ENCODE measurements at places on chromosomes 12 and 14.

- DNase-seq = no peak
Measured at GRCh38 chr12:108289350-108290161, 49.6 kb downstream of the CMKLR1 start.

DNA sequence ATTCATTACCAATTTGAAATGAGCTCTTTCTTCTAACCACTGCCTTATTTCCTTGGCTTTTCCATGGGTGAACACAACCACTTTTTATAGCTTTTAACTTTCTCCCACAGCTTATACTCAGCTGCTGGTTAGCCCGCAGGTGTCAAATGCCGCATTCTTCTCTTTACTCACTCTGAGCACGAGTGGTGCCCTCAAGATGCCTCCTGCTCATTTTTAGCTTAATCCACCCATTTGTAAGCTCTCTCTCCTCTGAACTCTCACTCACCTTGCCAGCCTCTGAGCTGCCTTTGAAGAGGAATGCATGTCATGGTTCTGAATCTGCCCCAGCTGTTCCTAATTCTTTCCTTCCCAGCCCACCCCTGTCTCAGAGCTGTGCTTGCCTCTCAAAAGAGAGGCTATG lies 449.4 kb upstream of the PRICKLE1 start:
- no peak for DNase-seq

- no peak for DNase-seq
Measured at GRCh38 chr12:84732828-84733340, 179.7 kb downstream of the SLC6A15 start.

GRCh38 chr12:2752676-2753371 lies 41.9 kb upstream of the FKBP4 start:
- DNase-seq = peak; percentile 59

GRCh38 chr14:77221241-77221871 lies 39.8 kb downstream of the TMEM63C start:
- DNase-seq = no peak

GRCh38 chr12:110028323-110028722 lies 20.0 kb downstream of the C12orf76 start:
- DNase-seq = no peak

DNA sequence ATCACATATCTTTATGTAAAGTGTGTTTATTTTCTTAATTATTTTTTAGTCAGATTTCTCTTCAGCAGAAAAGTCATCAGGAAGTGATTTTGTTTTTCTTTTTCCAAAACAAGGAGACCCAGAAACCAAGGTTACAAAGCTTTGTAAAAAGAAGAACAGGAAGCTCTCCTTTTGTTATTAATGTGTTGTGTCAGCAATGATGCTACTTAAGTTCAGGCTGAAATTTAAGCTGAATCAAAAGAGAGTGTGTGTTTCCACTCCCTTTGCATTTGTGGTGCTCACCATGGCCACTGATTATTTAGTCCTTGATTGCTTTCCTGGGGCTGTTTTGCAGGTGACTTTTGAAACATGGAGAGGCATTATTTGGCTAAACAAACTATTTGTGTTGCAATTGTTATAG lies 155.3 kb upstream of the ATP2B1 start:
- no peak for DNase-seq

DNA sequence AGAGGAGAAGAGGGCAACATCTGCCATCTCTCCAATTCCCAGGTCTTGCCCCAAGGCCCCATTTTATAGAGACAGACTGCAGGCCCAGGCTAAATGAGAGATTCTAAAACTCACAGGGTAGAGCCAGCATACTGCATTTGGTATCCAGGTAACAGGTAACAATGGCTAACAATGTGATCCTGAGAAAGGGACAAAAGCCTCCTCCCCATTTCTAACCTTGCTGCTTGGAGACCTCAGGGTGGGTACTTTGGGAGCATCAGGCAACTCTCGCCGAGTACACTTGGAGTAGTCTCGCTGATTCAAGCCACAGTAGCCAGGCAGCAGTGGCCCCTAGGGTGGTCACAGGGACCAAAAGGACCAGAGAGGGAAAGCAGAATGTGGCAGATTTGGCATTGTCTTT lies 162.6 kb upstream of the PLEKHA5 start:
- DNase-seq = no peak

DNA sequence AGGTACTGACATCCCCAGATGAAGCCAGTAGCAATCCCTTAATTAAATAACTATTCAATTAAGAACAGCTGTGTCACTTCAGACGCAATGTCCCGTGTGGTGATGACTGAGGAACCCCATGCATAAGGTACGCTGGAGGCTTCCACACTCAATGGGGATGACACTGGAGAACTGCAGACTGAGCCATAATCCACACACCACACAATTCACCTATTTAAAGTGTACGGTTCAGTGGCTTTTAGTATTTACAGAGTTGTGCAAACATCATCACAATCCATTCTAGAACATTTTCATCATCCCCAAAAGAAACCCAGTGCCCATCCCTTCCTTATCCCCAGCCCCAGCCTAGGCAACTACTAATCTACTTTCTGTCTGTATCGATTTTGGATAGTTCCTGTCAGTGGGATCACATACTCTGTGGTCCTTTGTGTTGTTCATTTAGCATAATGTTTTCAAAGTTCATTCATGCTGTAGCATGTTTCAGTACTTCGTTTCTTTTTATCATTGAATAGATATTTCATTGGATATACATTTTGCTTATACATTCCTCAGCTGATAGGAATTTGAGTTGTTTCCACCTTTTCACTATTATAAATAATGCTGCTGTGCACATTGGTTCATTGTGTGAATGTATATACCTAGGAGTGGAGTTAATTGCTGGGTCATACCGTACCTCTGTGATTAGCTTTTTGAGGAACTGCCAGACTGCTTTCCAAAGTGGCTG lies 61.1 kb downstream of the NINJ2 start:
- DNase-seq = no peak

- DNase-seq = no peak
Measured at GRCh38 chr14:77055306-77055705, 26.8 kb upstream of the IRF2BPL start.

GRCh38 chr12:14564336-14564959 lies 3.2 kb downstream of the PLBD1 start:
- DNase-seq = no peak

DNA sequence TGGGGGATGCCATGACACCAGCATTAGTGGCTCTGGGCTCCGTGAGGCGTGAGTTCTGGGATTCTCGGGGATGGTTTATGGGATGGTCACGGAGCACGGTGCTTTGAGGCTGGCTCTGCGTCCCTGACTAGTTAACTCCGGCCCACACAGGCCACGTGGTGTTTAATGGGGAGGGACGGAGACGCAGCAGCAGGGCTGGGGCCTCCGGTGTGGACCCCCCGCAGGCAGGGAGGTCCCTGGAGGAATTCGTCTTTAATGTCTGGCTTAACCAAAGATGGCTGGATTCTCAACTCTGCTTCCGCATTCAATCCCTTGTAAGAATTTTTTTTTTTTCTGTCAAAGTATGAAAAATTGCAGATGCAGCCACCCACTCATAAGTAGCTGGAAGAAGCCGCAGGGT lies 86.4 kb upstream of the RFLNA start:
- no peak for DNase-seq

DNA sequence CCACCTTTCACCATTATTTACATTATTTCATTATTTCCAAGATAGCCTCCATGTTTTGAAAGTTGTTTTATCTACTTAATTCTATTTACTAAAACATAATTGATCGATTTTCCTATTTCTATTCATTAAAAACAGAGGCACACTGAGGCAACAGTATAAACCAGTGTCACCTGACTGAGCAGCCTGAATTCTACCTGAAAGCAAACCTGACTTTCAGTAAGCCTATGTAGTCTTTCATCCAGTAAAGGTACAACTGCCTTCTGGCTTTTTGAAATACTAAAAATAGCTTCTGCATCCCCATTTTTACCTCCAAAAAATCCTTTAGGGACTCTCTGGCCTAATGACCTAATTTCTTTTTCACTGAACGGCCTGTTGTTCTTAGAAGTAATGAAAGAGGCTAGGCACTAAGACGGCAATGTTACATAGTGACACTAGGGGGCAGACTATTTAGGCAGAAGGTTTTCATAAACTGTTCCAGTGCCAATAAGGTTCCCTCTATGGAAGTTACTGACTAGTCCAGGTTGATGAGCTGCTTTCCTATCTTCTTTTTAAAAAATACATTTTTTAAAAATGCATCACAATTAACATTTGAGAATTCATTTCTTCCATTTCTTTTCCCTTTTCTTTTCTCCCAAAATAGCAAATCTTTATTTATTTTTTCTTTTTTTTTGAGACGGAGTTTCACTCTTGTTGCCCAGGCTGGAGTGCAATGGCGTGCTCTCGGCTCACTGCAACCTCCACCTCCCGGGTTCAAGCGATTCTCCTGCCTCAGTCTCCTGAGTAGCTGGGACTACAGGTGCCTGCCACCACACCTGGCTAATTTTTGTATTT lies 17.5 kb downstream of the ANAPC5 start:
- peak; percentile 26 for DNase-seq

GRCh38 chr14:72970058-72970630 lies 43.9 kb downstream of the DCAF4 start:
- no peak for DNase-seq

- no peak for DNase-seq
Measured at GRCh38 chr14:70448633-70449340, 3.2 kb upstream of the ADAM21 start.

GRCh38 chr14:20550926-20551325 lies 9.9 kb downstream of the RNASE9 start:
- no peak for DNase-seq

GRCh38 chr14:95047754-95048153 lies 109.6 kb downstream of the DICER1 start:
- no peak for DNase-seq

- DNase-seq = no peak
Measured at GRCh38 chr12:121061831-121062230, 22.8 kb upstream of the OASL start.

DNA sequence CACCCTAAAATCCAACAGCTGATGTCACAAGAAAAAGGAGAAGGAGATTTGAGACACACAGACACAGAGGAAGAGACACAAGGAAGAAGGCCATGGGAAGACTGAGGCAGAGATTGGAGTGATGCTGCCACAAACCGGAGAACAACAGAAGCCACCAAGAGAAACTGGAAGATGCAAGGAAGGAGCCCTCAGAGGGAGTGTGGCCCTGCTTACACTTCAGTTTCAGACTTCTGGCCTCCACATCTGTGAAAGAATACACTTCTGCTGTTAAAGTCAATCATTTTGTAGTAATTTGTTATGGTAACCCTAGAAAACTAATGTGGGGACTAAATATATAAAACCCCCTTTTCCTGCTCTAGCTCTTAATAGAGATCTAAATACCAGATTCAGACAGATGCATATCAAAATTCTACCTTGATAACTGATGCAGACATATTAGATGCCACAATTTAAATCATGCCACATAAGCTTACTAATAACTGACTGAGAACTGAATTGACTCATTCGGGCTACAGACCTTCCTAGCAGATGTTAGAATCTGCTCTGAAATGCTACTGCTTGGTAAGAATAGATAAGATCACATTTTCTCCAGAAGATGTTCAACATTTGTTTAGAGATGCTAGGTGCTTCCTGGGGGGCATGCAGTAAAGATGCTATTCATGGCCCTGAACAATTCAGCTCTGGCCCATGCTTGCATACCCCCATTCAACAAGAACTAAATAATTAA lies 113.1 kb upstream of the CCND2 start:
- DNase-seq = no peak

- DNase-seq = no peak
Measured at GRCh38 chr12:100169345-100169744, 26.7 kb upstream of the BLTP3B start.

DNA sequence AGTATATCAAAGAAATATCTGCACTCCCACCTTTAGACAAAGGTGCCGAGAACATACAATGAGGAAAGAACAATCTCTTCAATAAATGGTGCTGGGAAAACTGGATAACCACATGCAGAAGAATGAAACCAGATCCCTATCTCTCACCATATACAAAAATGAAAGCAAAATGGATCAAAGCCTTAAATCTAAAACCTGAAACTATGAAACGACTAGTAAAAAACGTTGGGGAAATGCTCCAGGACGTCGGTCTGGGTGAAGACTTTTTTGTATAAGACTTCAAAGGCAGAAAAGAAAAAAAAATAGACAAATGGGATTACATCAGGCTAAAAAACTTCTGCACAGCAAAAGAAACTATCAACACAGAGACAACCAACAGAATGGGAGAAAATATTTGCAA lies 83.8 kb downstream of the PPM1A start:
- no peak for DNase-seq

GRCh38 chr14:71491931-71492330 lies 440.3 kb upstream of the RGS6 start:
- no peak for DNase-seq

DNA sequence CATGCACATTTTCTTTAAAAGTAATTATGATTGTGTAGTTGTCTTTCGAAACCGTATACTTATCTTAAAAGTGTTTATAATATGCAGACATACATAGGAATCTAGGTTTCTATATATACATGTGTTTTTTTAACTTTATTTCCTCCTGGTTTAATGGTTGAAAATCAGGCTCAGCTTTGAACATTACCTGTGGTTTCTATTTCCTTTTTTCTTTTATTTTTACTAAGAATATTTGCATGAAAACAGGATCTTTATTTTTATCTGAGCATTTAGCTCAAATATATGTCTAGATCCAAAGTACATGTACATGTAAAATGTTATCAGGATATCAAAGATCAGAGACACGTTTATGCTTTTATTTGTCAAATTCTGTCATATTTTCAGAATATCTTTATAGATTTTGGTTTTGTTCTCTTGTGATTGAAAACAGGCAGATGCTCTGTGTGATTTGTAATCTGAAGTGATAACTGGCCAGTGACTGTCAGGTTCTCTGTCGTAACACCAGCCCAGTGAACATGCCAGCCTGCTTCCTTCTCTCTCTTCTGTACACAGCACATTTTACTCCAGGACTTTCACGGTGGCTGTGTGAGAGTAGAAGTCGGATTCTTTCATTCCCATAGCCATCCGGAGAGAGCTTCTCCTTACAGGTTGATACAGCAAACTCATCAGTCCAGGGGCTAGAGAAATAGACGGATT lies 13.7 kb downstream of the TCTN1 start:
- DNase-seq = no peak

- no peak for DNase-seq
Measured at GRCh38 chr12:69660164-69660863, 38.8 kb downstream of the BEST3 start.

GRCh38 chr12:63814146-63814772 lies 30.2 kb upstream of the SRGAP1 start:
- DNase-seq = no peak

- no peak for DNase-seq
Measured at GRCh38 chr12:67077617-67078016, 191.5 kb upstream of the CAND1 start.

DNA sequence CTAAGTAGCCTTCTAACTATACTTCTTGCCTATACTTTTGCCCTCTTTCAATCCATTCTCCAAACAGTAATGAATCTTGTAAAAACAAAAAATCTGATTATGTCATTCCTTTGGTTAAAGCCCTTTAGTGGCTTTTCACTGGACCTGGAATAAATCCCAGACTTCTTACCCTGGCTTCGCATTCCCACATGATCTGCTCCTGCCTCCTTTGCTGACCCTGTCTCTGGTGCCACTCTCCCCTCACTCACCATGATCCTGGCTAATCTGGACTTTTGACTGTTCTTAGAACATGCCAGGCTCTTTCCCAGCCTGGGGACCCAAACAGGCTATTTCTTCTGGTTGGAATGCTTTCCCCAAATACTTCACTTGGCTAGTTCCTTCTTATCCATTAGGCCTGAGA lies 7.9 kb downstream of the MIA2 start:
- DNase-seq = no peak

Data from prostate gland (tissue), 2 donors.